ENCODE measurements at places on chromosomes 2 and 18.

DNA sequence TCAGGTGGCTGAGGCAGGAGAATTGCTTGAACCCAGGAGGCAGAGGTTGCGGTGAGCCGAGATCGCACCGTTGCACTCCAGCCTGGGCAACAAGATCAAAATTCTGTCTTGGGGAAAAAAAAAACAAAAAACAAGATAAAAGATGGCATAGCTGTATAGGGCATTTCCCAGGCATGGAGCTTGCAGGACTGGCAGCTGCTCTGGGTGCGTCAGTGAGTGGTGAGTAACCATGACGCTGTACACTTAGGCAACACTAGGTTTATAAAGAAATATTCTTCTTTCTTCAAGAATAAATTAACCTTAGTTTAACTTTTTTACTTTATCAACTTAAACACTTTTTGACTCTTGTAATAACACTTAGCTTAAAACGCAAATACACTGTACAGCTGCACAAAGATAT is 15.4 kb downstream of the TGOLN2 start:
- DNase-seq = no peak

DNA sequence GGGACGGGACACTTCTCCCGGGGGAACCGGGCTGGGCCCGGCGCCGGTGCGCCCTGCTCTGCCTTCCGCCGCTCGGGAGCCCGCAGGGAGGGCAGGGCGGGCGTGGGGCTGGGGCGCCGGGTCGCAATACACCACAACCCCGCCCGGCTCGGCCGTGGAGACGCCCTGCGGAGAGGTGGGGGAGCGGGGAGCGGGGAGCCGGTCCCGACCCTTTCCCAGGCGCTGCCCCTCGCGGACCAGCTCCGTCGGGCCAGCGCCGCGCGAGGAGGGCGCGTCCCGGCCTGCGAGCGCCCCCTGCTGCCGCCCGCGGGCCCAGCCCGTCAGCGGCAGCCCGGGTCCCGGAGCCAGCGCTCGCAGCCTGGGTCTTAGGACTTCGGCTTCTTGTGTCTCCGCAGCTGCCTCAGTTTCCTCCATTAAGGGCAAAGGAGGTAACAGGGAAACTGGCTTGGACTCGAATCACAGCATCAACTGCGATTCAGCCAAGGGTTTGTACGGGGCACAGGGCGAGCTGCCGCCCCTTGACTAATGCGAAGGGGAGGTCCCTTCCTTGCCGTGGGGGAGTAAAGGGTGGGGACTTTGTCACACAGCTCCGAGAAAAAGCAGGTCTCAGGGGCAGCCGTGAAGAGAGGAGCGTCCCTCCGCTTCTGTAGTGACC is 635 bp upstream of the ADRA2B start:
- peak; percentile 78 for DNase-seq

GRCh38 chr2:24490181-24490689 is 819 bp upstream of the NCOA1 start:
- no peak for DNase-seq

GRCh38 chr2:101619191-101619591 is 78.3 kb upstream of the MAP4K4 start:
- DNase-seq = no peak

DNA sequence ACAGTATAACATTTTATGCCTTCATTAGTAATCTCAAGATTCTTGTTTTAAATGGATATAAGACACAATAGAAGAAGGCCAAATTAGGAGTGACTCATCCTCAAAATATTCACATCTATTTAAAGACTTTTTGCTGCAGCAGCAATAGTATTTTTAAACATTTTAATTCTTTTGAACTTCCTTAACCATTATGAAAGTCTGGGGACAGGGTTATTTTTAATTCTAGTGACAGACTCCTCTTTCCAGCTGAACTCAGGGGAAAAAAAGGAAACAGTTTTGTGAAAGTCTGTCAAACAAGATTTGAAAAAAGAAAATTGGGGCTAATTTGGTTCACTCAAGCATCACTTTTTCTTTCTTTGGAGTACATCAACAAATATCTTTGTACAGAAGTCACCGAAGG is 541.8 kb downstream of the NUP35 start:
- no peak for DNase-seq

DNA sequence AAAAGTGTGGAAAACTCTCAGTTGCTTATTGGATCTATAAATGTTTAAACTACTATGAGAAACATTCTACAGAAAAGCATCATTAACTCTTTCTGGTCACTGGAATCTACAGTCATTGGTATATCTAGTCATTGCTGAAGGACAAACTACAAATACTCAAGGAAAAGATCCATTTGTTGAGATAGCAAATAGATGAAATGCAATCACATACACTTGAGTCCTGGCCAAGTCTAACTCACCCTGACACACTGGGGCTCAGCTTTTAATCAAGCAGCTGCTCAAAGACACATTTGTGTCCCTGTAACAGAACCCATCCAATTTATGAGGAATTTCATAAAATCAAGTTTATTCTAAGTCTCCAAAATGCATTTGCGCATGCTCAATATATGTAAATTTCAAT is 68.7 kb downstream of the CDH2 start:
- no peak for DNase-seq

DNA sequence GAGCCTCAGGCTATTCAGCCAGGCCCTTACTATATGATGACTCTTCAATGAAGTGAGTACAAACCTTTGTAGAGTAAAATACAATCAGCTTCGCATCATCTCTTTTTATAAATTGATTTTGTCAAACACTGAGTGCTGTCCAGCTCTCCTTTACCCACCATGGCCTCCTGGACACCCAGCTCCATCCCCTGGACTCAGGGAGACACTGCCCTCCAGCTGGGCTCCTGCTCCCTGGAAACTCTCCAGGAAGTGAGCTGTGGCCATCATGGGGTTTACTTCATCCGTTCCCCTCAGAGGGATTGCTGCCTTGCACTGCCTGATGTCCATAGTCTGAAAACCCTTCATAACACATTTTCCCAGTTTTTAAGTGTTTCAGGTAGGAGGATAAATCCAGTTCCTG is 82.5 kb upstream of the XIRP2 start:
- no peak for DNase-seq

GRCh38 chr2:141878016-141878415 is 252.8 kb downstream of the LRP1B start:
- no peak for DNase-seq

DNA sequence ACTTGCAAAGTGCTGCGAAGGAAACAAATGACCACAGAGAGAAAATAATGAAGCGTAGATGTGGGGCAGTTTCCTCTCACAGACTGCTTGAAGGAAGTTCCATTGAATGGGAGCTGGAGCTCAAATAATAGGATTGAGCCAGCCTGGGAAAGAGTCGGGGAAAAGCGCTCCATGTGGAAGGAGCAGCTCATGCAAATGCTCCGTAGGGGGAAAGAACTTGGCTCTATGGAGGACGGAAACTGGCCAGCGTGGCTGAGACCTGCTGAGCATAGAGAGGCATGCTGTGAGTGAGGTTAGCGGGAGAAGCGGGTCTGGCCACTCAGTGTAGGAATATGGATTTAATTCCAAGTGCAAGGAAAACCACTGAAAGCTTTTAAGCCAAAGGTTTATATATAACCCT is 28.6 kb upstream of the VIT start:
- DNase-seq = no peak

DNA sequence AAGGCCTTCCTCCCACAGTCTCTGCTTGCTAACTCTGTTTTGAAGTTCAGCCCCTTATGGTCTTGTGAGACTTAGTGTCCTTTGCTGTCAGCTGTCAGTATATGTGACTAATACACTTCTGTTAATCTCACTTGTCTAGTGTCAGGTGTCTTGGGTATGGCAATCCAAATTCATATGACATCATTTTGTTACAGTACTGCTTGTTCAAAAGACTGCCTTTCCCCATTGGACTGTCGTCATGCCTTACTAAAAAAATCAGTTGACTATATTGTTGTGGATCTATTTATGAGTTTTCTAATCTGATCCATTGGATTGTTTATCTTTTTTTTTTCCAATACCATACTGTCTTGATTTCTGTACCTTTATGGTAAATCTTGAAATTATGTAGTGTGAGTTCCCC is 611.4 kb upstream of the HS6ST1 start:
- no peak for DNase-seq

GRCh38 chr18:12598181-12598930 is 59.6 kb downstream of the SPIRE1 start:
- DNase-seq = no peak

DNA sequence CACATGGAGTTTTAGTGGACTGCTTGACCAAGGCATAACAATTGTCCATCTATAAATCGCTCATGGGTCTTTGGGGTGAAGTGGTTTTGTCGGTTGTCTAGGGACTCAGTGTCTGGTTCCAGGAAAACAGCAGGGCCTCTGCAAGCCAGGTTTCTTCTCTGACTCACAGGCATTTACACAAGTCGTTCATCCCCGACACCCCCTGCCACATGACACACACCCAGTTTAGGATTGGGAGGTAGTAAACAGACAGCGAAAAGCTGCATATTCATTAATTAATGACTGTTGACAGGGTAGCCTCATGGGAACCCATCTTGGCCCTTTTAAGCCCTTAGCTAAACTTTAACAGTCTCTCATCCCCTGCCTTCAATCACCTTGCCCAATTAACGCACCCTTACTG is 194.8 kb upstream of the ACVR2A start:
- no peak for DNase-seq

DNA sequence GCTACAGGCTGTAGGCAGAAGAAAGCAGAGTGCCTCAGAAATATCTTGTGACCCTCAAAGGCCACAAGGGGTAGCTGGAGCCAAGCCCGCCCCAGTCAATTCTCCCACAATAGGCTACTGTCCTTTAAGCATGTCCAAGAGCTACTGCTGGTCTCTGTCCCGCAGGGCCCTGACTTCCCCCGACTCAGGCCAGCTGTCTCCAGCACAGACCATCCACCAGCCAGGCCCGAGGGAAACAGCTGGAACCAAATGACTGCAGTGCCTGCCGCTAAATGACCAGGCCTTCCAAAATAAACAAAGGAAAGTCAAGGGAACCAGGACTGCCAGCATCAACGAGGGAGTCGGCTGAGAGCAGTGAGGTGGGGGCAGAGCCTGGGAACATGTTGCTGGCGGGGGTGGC is 36.7 kb downstream of the MCFD2 start:
- DNase-seq = no peak

DNA sequence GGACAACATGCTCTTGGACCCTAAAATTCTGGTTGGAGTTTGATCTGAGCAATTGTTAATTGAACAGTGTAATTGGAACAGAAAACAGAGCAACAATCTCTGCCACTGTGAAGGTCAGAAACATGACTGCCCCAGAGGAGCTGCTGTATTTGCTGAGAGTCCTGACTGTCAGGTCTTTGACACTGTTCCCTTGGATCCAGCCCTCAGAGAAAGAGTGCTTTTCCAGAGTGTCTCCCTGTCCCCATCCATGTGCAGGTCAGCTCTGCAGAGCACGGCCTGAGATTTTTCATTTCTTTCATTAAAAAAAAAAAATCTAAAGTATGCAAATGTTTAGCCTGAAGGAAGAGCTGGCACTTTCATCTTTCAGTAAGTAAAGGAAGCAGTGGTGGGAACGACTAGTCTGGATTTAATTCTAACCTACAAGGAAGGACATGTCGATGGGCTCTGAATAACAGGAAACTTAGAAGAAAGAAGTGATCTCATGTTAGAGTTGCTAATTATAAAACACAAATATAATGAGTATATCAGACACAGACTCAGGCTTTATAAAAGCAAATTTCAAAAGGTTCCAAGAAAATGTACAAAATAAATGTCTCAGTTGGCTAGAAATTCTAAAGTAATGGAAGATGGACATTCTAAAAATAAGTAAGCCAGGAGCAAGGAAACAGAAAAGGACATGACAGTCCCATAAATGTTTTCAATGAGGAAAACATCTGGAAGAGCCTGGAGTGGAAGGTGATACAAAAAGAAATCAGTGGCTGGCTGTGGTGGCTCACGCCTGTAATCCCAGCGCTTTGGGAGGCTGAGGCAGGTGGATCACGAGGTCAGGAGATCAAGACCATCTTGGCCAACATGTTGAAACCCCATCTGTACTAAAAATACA is 876.5 kb downstream of the EPHA4 start:
- DNase-seq = no peak

GRCh38 chr2:108813732-108814131 is 27.2 kb downstream of the CCDC138 start:
- DNase-seq = no peak

DNA sequence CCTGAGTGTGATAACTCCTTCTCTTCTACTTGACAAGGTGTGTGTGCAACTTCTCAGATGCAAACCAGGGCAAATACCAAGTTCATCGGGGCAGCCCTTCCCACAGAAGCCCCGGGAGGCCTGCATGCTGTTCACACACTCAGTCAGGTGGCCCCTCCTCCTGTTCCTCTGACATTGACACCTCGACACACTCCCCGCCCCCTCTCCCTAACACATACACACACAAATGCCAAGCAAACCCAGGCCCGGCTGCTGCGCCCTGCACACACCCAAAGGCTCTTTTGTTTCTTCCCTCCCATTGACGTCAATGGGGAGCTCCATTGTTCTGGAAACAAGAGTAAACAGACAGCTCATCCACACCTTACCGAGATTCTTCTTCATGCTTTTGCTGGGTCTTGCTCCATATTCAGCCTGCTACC is 1.7 kb upstream of the PER2 start:
- DNase-seq = peak; percentile 49

- DNase-seq = no peak
Measured at GRCh38 chr2:127121776-127122176, 14.8 kb upstream of the BIN1 start.

GRCh38 chr2:85999061-85999831 is 106.4 kb downstream of the POLR1A start:
- peak; percentile 9 for DNase-seq

- no peak for DNase-seq
Measured at GRCh38 chr2:51995293-51995692, 963.4 kb upstream of the NRXN1 start.

GRCh38 chr2:6845312-6845711 is 20.4 kb downstream of the CMPK2 start:
- DNase-seq = no peak

- no peak for DNase-seq
Measured at GRCh38 chr2:221337957-221338685, 234.0 kb downstream of the EPHA4 start.

DNA sequence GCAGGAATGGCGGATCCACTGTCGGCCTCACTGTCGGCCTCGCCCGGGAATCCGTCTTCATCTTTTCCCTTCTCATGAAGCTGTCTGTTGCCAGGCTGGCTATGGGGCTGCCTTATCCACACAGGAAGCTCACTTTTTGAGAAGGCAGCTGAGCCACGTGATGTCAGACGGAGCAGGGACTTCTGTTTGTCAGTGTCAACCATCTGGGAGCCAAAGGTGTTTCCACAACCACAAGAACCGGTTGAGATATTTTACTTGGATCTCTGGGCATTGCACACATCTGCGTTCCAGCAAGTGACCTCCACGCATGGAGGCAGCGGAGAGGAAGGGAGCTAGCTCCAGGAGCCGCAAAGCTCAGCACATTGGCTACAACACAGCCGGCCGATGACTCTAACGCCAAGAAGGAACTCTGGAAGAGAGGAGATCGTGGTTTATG is 27.4 kb upstream of the TAF1B start:
- DNase-seq = no peak

GRCh38 chr2:84085562-84085961 is 373.5 kb downstream of the SUCLG1 start:
- DNase-seq = no peak

- no peak for DNase-seq
Measured at GRCh38 chr2:3214806-3215404, 162.7 kb downstream of the EIPR1 start.

All from CD8-positive, alpha-beta T cell (primary cell).